ENCODE measurements at places on chromosomes 7 and 10.

- no peak for DNase-seq
Observed at GRCh38 chr10:78972160-78972946, 96.4 kb upstream of the ZMIZ1 start.

- DNase-seq: no peak
Observed at GRCh38 chr10:104127411-104127810, 5.4 kb downstream of the SFR1 start.

GRCh38 chr7:116851671-116852070, 10.7 kb upstream of the CAPZA2 start:
- DNase-seq: no peak

- no peak for DNase-seq
Observed at GRCh38 chr10:61320257-61320587, 133.0 kb downstream of the TMEM26 start.

- no peak for DNase-seq
Observed at GRCh38 chr10:110372656-110373055, 67.9 kb upstream of the SMNDC1 start.

DNA sequence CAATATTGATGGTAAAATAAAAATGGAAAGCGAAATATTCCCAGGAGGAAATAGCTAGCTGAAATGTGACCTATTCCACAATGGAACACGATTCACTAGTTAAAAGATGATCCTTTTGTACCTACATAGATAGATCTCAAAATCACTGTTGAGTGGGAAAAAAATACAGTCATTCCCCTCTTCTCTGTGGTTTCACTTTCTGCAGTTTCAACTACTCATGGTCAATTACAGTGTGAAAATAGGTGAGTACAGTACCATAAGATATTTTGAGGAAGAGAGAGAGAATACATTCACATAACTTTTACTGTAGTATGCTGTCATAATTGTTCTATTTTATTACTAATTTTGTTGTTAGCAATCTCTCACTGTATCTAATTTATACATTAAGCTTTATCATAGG, 56.0 kb upstream of the COL13A1 start:
- no peak for DNase-seq

- no peak for DNase-seq
Observed at GRCh38 chr7:31082017-31082416, 29.9 kb downstream of the ADCYAP1R1 start.

- no peak for DNase-seq
Observed at GRCh38 chr10:4246881-4247358, 461.9 kb upstream of the KLF6 start.

DNA sequence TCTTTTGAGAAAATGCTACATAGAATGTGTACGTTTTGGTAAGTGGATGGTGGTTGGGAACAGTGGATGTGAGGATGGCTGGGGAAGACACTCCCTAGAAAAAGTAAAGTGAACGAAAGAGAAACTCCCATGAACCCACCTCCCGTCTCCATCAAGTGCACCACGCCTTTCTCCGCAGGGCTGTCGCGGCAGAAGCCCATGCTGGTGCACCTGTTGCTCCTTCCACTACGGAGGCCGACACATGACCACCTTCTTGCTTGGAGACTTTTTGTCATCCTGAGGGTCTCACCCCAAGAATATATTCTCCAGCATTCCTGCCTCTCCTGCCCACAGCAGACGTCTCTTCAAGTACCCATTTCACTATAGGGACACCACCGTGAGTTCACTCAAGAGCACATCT, 630.4 kb upstream of the PFKP start:
- no peak for DNase-seq

DNA sequence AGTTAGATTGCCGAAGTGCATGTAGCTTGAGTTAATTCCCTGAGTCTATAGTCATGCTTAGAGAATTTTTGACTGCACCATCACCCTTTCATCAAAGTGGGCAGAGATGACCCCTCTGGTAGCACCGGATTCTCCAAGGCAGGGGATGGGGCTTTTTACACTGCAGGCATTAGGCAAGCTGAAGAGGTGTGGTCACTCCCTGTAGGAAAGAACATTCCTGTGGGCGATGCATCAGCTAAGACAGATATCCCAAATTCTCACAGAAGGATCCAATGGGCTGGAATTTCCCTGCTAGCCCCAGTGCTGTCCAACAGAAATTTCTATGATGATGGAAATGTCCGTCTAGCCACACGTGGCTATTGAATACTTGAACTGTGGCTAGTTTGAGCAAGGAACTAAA, 118.2 kb downstream of the ADAM12 start:
- DNase-seq: no peak
